Heart right ventricle (tissue), 16 donors: ENCODE measurements at places on chromosomes 16 and 17. TPM values are rescaled to one million over a fixed set of nuclear protein-coding genes. Genes with fewer than 3 reads are reported as not detected.

- DNase-seq, result no peak
- H3K27ac ChIP-seq, result no peak overlapping the region
- peaks cover 30% of the 10 kb centered on the region for H3K27me3 ChIP-seq
- peaks cover 15% of the 10 kb centered on the region for H3K4me1 ChIP-seq
- H3K36me3 ChIP-seq, result no peaks in the 10 kb centered on the region
Measured at GRCh38 chr17:39745335-39746144, 7.8 kb downstream of the GRB7 start.

DNA sequence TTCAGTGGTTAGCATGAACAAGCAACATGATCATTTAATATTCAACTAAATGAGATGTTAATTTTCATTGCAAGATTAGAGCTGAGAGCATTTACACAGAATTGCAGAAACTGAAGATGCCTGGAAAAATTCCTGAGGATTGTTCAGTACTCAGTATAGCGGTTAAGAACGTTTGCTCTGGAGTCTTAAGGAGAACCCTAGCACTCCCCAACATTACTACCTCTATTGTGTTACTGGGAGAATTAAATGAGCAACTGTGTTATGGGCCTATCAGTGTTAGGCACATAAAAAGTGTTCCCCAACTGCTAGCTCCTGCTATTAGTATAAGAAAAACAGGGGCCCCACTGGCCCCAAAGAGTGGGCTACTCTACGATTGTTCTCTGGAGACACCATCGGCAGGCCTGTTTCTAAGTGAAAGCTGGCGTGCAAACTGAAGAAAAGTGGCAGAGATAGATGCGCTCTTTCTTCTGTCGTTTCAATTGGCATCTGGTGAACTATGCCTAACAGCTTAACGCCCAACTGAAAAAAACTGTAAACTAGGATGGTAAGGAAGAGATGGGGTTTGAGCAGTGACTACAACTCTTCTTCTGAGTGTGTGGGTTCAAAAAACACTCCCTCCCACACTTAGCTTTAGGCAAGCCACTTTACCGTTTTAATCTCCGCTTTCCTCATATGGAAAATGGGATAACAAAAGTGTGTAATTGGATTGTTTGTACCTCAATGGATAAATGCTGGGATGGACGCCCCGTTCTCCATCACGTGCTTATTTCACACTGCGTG, 1.3 kb downstream of the CDR2 start:
- H3K36me3 ChIP-seq, result no peaks in the 10 kb centered on the region
- H3K4me3 ChIP-seq, result peak overlapping the region; percentile 83
- no peaks in the 10 kb centered on the region for H3K27me3 ChIP-seq
- DNase-seq, result no peak
- peak overlapping the region; percentile 91 for H3K27ac ChIP-seq
- peaks cover 63% of the 10 kb centered on the region for H3K4me1 ChIP-seq

Gene MEOX1
- 25.3 TPM for polyA plus RNA-seq

DNA sequence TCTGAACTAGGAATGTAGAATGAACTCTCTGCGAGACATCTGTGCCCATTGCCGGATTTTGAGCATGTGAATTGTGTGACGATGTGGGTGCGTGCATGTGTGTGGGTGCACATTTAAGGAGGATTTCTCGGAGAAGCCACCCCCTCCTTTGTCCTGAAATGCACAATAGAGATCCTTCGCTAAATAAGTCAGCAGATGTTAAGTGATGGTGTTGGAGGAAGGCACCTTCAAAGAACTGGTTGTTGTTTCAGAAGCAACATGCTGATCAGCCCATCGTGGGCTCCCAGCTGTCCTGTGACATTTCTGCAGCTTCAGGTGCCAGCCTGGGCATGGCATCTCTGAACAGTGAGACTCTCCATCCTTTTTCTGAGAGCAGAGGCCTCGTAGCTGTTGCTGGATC, 194.9 kb downstream of the MSI2 start:
- no peak overlapping the region for H3K4me3 ChIP-seq
- H3K4me1 ChIP-seq, result peaks cover 11% of the 10 kb centered on the region
- H3K36me3 ChIP-seq, result no peaks in the 10 kb centered on the region
- H3K27me3 ChIP-seq, result no peaks in the 10 kb centered on the region
- no peak for DNase-seq
- no peak overlapping the region for H3K27ac ChIP-seq

- peaks cover 25% of the 10 kb centered on the region for H3K4me1 ChIP-seq
- H3K27me3 ChIP-seq, result peaks cover 4% of the 10 kb centered on the region
- no peak for DNase-seq
- no peak overlapping the region for H3K4me3 ChIP-seq
- H3K27ac ChIP-seq, result no peak overlapping the region
Measured at GRCh38 chr16:88931936-88932335, 45.1 kb downstream of the CBFA2T3 start.

- H3K27ac ChIP-seq, result peak overlapping the region; percentile 80
- peak overlapping the region; percentile 98 for H3K4me3 ChIP-seq
- no peak for DNase-seq
- H3K36me3 ChIP-seq, result peaks cover 8% of the 10 kb centered on the region
- no peaks in the 10 kb centered on the region for H3K4me1 ChIP-seq
Measured at GRCh38 chr17:36602030-36602748, 806 bp downstream of the MRM1 start.

DNA sequence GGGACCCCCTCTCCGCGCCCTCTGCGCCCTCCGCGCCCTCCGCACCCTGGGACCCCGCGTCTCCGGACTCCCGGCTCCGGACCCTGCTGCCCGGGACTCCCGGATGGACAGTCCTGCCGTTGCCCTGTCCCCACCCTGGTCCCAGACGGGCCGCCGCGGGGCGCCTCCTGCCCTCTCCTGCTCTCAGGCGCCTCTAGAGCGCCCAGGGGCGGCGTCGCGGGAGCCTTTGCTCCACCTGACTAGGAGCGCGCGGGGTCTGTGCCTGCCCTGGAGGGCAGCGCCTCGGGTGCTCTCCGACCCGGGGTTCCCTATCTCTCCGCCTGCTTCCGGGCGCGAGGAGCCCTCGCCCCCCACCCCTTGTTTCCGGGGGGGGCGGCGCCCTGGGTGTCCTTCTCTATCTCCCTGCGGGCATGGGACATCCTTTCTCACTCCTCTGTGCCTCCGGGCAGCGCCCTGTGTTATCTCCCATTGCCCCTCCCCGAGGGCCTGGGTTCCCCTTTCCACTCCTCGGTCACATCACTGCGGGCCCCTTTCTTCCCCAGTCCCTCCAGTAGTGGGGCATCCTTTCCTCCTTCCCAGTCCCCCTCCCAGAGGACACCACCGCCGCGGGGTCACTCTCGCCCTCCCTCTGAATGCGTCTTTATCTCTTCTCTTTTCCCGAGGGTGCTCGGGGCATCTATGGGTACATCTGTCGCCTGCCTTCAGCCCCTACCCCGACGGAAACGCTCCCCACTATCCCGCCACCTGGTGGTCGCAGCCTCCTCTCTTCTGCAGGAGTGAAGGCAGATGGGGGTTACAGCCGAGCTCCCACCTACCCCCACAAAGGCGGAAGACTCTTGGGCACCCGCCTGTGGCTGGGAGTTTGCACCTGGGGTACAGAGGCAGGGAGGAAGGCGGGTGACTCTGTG, 875 bp downstream of the PRKCB start:
- no peaks in the 10 kb centered on the region for H3K4me1 ChIP-seq
- H3K27me3 ChIP-seq, result peaks cover 5% of the 10 kb centered on the region
- DNase-seq, result peak; percentile 27
- H3K27ac ChIP-seq, result no peak overlapping the region
- H3K4me3 ChIP-seq, result peak overlapping the region; percentile 47
- no peaks in the 10 kb centered on the region for H3K36me3 ChIP-seq

Gene OR2C1
- polyA plus RNA-seq, result not detected

GRCh38 chr17:66255112-66255511, 25.9 kb upstream of the APOH start:
- no peaks in the 10 kb centered on the region for H3K4me1 ChIP-seq
- no peak for DNase-seq
- no peaks in the 10 kb centered on the region for H3K36me3 ChIP-seq
- H3K4me3 ChIP-seq, result no peak overlapping the region

Gene GPRC5B
- polyA plus RNA-seq, result 24.1 TPM

DNA sequence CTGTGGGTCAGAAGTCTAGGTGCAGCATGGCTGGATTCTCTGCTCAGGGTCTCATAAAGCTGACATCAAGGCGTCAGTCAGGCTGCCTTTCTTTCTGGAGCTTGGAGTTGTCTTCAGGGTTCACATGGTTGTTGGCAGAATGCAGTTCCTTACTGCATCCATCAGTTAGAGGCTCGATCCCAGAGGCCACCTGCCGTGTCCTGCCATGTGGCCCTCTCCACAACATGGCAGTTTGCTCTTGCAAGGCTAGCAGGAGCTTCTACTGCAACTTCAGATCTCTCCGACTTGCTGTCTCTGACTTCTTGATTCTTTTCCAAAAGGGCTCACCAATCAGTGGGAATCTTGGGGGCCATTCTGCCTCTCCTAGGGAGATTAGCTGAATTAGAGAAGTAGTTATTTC, 11.9 kb downstream of the PITPNC1 start:
- H3K4me3 ChIP-seq, result no peak overlapping the region
- peaks cover 6% of the 10 kb centered on the region for H3K4me1 ChIP-seq
- H3K27me3 ChIP-seq, result no peaks in the 10 kb centered on the region
- H3K36me3 ChIP-seq, result no peaks in the 10 kb centered on the region
- H3K27ac ChIP-seq, result no peak overlapping the region

Gene GAS2L2
- 0.03 TPM for polyA plus RNA-seq

- no peak overlapping the region for H3K27ac ChIP-seq
- DNase-seq, result no peak
- no peak overlapping the region for H3K4me3 ChIP-seq
Measured at GRCh38 chr16:84131117-84131516, 13.9 kb downstream of the HSDL1 start.

Gene OR4D1
- not detected for polyA plus RNA-seq
